Kidney (tissue), 22 donors: ENCODE measurements at places on chromosomes 5 and 9.

- peak; percentile 38 for DNase-seq
Measured at GRCh38 chr5:169009123-169009522, 291.8 kb downstream of the SLIT3 start.

- DNase-seq: no peak
Measured at GRCh38 chr5:97998941-97999340, 774.5 kb upstream of the RGMB start.

DNA sequence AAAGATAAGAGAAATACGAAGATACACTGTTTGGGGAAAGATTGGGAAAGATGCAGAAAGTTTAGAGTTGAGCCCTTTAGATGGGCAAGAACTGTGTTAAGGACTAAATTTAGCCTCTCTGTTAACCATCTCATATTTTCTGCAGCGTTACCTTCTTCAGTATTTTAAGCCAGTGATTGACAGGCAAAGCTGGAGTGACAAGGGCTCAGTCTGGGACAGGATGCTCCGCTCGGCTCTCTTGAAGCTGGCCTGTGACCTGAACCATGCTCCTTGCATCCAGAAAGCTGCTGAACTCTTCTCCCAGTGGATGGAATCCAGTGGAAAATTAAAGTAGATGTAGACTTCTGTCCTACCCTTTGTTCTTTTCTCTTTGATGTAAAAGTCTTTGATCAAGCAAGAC lies 26.4 kb upstream of the LNPEP start:
- no peak for DNase-seq

DNA sequence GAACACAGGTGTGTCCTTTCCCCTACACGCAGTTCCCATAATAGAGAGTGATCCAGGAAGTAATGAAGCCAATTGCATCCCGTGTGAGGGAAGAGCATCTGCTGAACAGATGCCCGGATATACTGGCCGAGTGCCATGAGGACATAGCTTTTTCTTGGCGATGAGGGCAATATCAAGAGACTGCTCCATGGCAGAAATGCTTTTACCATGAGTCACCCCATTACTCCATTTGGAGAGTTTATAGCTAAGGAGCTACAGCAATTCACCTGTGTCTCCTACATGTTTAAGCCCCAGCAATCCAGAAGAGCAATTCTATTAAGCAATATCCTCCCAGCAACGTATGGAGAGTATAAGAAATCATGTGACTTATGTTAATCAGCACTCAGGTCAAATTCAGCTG lies 222.0 kb upstream of the KLF4 start:
- DNase-seq: no peak

GRCh38 chr9:136645903-136646754 lies 16.6 kb upstream of the EGFL7 start:
- peak; percentile 91 for DNase-seq

- DNase-seq: no peak
Measured at GRCh38 chr9:88871669-88872068, 119.6 kb upstream of the S1PR3 start.

GRCh38 chr9:126724226-126724625 lies 80.6 kb upstream of the ZBTB43 start:
- peak; percentile 56 for DNase-seq

- no peak for DNase-seq
Measured at GRCh38 chr5:6545770-6546690, 86.8 kb downstream of the NSUN2 start.

DNA sequence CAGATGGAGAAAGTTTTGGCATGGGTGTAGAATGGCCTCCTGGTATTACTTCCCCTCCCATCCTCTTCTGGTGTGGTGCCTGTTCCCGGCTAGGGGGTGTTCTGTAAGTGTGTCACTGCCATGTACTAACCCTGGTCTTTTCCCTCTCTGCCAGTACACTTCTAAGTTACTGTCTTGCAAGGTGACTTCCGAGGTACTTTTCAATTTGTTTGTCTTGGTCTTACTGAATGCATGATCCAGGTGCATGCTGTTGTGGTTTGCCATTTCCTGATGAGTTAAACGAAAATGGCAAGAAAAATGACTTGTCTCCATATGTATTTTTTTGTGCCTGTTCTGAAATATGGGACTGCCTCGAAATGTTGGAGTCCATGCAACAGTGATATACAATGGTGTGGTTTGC lies 46.0 kb downstream of the C9orf152 start:
- no peak for DNase-seq

DNA sequence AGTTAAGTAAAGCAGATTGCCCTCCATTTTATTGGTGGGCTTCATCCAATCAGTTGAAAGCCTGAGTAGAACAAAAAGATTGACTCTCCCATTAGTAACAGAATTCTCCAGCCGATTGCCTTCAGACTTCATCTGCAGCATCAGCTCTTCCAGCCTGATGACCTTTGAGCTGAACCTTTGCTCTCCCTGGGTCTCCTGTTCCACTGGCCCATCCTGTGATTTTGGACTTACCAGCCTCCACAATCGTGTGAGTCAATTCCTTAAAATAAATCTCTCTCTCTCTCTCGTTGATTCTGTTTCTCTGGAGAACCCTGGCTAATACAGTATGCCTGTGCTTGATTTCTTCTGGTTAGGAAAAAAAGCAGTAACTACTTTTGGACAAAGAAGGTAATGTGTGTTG lies 121.9 kb downstream of the OSTF1 start:
- DNase-seq: no peak

GRCh38 chr9:77807281-77807683 lies 159.2 kb upstream of the GNA14 start:
- DNase-seq: no peak

GRCh38 chr9:78676623-78677022 lies 379.7 kb downstream of the PSAT1 start:
- DNase-seq: no peak
